HS-5 (cell line): ENCODE measurements at places on chromosomes 11 and 22.
A peak's percentile ranks its signal among the peaks of the same experiment; 100 is the strongest.

DNA sequence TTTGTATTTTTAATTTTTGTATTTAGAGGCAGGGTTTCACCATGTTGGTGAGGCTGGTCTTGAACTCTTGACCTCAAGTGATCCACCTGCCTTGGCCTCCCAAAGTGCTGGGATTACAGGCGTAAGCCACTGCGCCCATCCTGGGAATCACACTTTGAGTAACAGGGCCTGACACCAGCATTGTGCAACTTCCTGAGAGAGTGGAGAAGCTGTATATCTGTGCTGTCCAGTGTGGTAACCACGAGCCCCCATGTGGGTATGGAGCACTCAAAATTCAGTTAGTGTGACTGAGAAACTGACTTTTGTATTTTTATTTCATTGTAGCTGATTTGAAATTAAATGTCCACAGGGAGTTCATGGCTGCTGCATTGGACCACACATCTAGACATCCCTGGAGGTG lies 36.2 kb downstream of the MPPED1 start:
- no peak for DNase-seq

DNA sequence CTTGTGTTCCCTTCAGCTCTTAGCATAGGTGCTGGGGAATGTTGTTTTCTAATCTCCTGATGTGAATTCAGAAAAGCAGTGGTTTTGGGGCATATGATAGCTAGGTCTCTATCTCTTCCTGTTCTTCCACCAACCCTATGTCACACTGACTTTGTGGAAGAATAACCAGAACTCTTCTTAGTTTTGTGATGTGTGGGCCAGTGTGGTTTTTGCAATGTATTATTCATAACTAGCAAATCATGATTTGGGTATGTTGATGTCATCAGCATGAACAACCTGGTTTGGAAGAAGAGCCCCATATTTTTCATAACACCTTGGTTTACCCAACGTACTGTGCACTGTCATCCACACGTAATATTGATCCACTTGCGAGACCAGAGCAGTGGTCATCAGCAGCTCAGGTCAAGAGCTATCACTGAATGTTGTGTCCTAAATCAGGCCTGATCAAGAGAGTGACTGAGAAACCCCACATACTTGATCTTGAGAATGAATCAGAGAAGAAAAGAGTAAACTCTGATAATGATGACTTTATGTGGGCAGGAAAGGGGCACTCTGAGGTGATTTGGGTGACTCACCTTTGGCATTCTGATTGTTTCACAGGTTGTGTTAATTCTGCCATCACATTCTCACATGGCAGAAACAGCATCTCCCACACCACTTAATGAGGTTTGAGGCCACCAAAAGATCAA lies 19.4 kb upstream of the MS4A6E start:
- DNase-seq: no peak

DNA sequence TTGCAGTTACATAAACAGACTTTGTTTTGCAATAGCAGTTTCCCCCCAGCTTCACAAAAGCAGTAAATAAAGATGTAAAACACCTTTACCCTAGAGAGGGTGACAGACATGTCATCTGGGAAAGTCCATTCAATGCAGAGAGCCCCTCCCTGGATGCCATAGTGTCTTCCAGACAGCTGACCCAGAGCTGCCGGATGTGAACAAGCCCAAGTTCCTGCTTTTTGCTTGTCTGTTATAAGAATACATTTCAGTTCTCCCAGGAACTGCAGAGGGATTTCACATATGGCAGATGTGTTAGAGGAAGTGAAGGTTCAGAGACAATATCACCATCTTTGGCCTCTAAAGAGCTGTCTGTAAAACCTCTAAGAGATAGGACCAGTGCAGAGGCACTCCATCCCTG lies 48.9 kb downstream of the RELT start:
- no peak for DNase-seq

GRCh38 chr11:95412074-95412473 lies 181.1 kb upstream of the SESN3 start:
- DNase-seq: no peak

- peak; percentile 84 for DNase-seq
Observed at GRCh38 chr22:37777122-37777687, 30.5 kb upstream of the GCAT start.

DNA sequence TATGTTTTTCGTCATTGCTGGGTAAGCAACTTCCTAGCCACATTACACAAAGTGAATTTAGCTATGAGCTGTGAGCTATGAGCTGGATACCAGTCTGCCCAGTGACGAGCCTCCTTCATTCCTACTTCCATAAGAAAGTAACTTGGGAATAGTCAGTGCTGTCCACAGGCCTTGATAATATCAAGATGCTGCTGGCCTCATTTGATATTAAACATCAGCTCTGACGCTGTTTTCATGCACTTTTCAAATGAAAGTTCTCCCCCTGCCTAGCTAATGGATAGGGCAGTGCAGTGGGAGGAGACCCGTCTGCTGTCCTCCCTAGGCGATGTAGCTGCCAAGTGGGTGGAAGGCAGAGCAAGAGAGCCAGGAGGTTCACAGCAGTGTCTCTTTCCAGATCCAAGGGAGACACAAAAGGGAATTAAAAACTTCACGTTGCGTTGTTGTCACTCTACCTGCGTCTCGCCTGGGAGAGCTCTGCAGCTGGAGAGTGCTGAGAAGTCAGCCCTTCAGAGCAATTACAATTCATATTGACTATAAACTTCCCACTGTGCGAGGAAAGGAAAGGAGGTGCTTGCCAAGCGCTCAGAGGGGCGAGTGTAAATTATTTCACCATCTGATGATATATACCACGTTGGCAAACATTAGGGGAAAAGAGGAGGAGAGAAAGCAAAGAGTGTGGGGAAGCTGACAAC lies 861.4 kb downstream of the NTM start:
- DNase-seq: no peak

DNA sequence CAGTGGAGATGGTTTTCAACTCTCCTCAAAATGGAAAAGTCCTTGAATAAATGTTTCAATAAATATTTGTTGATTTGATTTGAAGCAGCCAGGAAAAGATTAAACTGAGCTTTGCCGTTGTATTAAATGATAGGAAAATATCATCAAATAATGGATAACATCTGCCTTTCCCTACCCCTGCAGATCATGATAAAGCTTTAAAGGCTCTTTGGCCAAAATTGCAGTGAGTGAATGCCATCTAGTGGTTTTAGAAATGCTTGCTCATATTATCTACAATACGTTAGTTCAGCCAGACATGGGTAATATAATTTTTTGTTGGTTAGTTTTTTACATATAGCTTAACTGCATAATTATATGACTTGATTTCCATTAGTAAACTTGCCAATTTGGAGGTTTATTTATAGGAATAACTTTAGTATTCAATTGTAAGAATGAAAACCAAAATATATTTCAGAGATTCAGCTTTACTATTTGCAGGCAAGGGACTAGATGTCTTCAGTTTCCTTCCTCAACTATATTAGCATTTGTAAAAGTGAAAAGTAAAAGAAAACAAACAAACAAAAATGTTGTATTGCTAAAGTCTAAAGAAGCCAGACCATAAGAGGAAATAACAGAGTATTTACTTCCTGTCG lies 159.2 kb downstream of the MSANTD4 start:
- peak; percentile 30 for DNase-seq

- DNase-seq: no peak
Observed at GRCh38 chr11:110435780-110436717, 6.3 kb downstream of the FDX1 start.

- DNase-seq: no peak
Observed at GRCh38 chr11:124643042-124643604, 20.5 kb downstream of the TBRG1 start.

DNA sequence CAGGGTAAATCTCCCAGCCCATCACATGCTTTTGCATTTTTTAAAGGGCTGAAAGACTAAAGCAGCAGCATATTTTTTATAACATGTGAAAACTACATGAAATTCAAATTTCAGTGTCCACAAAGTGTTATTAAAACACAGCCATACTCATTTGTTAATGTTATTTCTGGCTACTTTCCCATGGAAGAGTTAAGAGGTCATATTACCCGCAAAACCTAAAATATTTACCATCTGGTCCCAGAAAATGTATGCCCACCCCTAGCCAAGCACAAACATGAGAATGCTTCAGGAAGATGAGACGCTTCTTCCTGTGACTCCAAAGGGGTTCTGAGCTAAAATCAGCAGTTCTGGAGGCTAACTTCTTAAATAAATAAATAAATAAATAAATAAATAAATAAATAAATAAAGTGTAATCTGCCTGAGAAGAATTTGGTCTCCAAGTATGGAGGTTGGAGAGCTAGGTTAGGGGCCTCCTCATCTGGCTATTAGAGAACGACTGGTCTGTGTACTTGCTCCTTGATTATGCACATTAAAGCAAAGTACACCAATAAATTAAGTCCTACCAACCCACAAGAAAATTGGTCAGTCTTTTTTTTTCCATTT lies 9.7 kb downstream of the IMMP1L start:
- no peak for DNase-seq

DNA sequence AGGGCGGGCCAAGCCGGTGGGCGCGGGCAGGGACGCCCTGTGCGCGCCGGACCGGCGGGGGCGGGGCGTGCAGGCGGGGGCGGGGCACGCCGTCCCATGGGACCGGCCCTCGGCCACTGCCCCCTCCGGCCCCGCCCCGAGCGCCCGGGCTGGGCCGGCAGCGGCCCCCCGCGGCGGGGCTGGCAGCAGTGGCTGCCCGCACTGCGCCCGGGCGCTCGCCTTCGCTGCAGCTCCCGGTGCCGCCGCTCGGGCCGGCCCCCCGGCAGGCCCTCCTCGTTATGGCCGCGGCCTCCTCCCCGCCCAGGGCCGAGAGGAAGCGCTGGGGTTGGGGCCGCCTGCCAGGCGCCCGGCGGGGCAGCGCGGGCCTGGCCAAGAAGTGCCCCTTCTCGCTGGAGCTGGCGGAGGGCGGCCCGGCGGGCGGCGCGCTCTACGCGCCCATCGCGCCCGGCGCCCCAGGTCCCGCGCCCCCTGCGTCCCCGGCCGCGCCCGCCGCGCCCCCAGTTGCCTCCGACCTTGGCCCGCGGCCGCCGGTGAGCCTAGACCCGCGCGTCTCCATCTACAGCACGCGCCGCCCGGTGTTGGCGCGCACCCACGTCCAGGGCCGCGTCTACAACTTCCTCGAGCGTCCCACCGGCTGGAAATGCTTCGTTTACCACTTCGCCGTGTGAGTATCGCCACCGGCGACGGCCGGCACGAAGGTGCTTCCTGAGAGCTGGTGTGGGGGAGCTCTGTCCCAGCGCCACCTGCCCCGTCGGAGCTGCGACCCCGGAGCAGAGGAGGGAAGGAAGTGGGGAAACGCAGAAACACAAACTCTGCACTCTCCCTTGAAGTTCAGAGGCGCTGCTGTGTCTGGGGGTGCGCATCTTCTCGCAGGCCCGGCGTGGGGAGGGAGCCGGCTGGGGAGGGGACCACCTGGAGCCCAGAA lies at the start of gene KCNQ1:
KCNQ1 (plus strand) TSS at position 188 of the 925 bp plus-strand sequence; CDS start at position 279, 91 bp downstream.
- no peak for DNase-seq

- DNase-seq: peak; percentile 74
Observed at GRCh38 chr22:45968751-45969413, 8.1 kb downstream of the WNT7B start.

- DNase-seq: no peak
Observed at GRCh38 chr11:890794-891540, 19.6 kb downstream of the CHID1 start.

DNA sequence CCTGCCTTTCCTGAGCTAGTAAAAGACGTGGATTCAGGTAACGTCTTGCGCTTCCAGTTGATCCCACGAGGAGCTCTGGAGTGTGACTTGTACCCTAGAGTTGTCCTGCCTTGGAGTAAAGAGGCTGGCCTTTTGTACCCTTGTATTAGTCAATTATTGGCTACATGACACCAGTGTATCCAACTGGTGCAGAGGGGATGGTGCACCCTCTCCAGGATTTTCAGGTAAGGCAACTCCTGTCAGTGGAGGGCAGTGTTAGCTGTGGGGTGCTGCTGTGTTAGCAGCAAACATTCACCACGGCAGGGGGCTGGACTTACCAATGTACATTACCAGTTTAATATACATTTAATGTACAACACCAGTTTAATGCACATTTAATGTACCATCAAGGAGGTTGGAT lies 233.5 kb downstream of the MIAT start:
- no peak for DNase-seq

DNA sequence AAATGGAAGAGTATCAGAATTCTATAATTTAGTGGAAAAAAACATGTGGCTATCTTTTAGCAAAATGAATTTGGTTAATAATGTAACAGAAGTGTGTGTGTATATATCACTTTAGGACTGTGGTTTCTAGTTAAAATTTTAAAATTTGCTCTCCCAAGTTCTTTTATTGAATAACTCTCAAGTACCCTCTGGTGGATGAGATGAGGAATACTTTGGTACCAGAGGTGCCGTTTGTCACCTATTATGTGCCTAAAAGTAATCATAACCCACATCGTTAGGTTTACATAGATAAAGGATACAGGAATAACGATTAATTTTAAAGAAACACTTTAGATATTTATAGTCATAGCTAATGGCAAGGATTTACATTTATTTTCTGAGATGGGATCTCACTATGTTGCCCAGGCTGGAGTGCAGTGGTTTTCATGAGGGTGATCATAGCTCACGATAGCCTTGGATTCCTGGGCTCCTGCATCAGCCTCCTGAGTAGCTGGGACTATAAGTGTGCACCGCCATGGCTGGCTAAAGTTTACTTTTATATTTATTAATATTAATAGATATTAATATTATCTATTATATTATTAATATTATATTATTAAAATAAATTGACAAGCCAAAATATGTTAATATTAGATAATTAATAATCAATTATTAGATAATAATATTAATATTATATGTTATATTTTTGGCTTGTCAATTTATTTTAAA lies 66.7 kb upstream of the CAPRIN1 start:
- DNase-seq: no peak
